ENCODE measurements at places on chromosomes 11 and 22.
A peak's percentile ranks its signal among the peaks of the same experiment; 100 is the strongest.

- DNase-seq: no peak
These were observed 29.2 kb downstream of the PDGFB start for GRCh38 chr22:39215426-39216142.

GRCh38 chr11:78228467-78228866 lies 39.7 kb downstream of the USP35 start:
- DNase-seq: peak; percentile 43

DNA sequence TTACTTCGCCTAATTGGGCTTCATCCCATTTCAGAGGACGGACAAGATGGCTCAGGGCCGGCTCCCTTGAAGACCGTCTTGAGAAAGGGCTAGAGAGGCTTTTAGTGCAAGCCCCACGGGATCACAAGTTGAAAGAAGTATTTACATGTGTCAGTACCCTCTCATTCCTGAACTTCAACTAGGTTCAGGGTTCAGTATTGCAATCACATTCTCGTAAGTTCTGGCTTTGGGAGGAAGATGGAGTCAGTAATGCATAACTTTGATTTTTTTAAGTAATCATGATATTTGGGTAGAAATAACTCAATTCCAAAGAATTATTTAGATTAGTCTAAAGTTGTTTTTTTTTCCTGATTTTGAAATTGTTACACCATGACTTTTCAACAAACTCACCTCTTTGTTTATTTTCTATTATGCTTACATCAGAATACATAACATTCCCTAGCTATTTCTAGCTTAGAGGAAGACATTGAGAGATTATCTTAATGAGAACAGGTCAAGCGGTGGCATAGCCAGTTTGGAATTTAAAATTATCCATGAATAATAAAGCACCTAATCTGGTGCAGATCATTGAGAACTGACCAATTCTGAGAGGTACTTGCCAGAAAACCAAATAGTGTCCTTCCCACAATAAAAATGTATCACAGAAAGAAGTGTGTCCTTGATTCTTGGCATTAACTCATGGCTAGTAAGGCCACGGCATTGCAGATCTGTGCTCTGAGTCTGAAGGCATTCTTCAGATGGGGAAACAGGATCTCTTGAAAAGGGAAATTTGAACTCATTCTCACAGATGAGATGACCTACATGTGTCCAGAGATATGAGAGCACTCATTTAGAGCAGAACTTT lies 92.1 kb upstream of the BLID start:
- no peak for DNase-seq

DNA sequence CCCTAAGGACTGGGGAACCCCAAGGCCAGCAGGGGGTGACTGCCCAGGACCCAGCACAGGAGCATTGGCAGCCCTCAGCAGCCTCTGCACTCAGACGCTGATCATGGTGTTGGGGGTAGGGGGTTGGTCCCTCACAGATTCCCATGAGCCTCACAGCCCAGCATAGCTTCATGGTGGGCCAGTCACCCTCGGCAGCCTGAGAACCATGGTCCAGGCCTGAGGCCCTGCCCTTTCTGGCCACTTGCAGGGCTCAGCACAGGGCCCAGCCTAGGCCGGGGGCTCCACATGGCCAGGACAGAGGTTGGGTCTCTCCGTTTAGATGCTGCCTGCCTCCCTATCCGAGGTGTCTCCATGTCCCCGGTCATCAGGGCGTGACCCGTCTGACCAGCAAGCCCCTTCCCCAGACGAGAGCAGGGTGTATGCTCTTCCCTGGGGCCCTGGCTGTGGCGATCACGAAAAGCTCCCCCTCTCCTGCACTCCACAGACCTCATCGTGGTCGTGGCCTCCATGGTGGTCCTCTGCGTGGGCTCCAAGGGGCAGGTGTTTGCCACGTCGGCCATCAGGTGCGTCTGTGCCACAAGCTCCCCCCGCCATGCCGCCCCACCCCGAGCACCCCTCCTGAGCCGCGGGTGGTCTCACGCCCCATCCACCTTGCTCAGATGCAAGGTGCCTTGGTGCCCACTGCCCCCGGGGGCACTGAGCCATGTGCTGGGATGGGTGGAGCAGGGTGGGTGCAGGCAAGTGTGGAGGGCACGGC lies 126.2 kb downstream of the KCNQ1 start:
- DNase-seq: no peak

- DNase-seq: no peak
These were observed 35.3 kb downstream of the MMP13 start for GRCh38 chr11:102920118-102920684.
